ENCODE measurements at places on chromosomes 13 and 19. TPM values are rescaled to one million over a fixed set of nuclear protein-coding genes. Genes with fewer than 3 reads are reported as not detected.

DNA sequence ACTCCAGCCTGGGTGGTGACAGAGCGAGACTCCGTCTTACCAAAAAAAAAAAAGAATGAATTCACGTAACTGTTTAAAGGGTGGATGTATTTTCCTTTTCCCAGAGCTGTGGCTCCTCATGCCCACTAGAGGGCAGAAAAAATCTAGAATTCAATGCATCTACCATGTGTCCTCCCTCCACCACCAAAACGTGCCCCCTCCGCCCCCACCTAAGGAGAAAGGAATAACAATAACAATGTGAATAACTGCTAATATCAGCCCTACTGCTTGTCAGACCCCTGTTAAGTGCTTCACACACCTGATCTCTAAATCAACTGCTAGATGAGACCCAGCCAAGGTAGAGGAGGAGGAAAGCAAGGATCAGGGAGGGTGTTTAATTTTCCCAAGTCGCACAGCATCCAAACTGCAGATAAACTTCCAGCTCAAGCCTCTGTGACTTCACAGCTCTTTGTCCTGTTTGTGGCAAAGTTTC is 20.2 kb upstream of the PNMA8B start:
- H3K4me1 ChIP-seq: peaks cover 13% of the 10 kb centered on the region
- no peak overlapping the region for H3K27ac ChIP-seq
- peaks cover 14% of the 10 kb centered on the region for H3K27me3 ChIP-seq
- peaks cover 8% of the 10 kb centered on the region for H3K36me3 ChIP-seq
- H3K4me3 ChIP-seq: no peak overlapping the region
- peak; percentile 27 for DNase-seq

DNA sequence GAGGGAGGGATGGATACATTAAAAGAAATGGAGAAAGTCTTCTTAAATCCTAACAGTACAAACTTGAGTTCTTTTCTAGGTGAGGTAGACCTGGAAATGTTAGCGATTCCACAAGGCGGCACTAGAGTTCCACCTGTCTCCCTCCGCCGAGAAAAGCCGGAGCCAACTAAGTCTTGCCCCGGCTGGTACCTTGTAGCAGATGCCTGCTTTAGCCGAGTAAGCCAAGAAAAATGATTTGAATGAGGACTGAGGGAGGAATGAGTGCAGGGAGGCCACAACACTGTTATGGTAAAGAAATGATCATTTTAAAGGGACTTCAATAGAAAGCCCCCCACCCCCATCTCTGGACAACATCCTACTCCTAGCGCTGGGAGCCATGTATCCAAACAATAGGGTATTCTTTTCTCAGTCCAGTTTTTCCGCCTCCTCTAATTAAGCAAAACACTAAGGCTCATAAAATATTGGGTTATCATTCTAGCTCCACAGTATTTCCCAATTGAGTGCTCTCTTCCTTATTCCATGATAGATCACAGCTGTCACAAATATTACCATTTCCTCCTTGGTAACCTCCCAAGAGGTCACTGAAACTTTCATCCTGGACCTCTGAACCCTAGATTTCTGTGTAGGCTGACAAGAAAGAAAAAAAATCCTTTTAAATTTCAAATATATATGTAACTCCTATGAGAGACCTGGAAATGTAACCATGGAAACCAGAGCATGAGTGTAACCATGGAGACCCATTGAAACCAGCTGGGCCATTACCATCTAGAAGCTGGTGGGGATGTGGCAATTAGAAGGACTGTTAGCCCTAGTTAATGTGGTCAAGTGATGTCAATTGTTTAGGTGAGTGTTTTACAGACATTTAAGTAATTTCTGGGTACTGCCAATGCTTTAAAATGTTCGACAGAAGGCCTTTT is 58.3 kb downstream of the GPALPP1 start:
- peak; percentile 79 for DNase-seq
- H3K27ac ChIP-seq: peak overlapping the region; percentile 44
- H3K4me3 ChIP-seq: peak overlapping the region; percentile 89

Gene ELF1
- 26.9 TPM for total RNA-seq

DNA sequence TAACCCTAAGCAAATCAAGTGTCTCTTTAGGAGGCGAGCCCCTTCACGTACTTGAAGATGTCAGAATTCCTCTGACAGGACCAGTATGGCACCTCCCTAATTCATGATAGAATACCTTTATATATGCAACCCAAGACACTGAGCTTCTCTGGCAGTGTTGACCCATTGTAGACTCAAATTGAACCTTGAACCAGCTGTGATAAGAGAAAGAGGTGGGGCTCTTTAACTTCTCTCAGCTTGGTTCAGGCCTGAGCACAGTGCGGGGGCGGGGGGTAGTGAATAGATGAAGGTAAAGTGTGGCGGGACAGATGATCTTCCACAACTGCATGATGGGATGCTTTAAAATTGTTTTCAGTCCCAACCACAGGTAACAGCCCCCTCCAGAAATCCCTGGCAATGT is 12.1 kb downstream of the MBNL2 start:
- H3K4me1 ChIP-seq: peaks cover 100% of the 10 kb centered on the region
- no peak for DNase-seq
- H3K27me3 ChIP-seq: peaks cover 3% of the 10 kb centered on the region
- peaks cover 63% of the 10 kb centered on the region for H3K36me3 ChIP-seq
- peak overlapping the region; percentile 22 for H3K27ac ChIP-seq
- no peak overlapping the region for H3K4me3 ChIP-seq

Gene ZSCAN1
- not detected for total RNA-seq

DNA sequence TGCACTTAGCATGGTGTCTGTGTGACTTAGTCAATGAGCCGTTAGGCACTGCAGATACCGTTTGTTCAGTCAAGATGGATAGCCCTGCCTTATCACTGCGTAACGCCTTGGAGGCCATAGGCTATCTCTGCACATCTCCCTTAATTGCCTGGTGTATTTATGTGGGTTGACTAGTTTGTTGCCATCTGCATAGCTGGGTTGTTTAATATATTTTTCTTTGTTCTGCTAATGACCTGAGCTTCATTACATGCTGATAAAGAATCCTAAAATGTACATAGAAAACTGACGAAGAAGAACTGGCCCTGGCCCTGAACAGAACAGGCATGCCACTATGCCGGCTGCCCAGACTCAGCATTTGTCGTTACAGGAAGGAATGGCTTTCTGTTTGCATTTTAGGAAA is 297.8 kb downstream of the SHISA2 start:
- no peaks in the 10 kb centered on the region for H3K27me3 ChIP-seq
- H3K27ac ChIP-seq: no peak overlapping the region
- no peak overlapping the region for H3K4me3 ChIP-seq
- H3K4me1 ChIP-seq: no peaks in the 10 kb centered on the region

DNA sequence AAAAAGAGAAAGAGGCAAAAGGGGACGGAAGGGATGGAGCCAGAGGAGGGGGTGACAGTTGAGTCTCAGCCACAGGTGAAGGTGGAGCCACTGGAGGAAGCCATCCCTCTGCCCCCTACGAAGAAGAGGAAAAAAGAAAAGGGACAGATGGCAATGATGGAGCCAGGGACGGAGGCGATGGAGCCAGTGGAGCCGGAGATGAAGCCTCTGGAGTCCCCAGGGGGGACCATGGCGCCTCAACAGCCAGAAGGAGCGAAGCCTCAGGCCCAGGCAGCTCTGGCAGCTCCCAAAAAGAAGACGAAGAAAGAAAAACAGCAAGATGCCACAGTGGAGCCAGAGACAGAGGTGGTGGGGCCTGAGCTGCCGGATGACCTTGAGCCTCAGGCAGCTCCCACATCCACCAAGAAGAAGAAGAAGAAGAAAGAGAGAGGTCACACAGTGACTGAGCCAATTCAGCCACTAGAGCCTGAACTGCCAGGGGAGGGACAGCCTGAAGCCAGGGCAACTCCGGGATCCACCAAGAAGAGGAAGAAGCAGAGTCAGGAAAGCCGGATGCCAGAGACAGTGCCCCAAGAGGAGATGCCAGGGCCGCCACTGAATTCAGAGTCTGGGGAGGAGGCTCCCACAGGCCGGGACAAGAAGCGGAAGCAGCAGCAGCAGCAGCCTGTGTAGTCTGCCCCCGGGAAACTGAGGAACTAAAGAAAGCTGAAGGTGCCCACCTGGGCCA is 2.5 kb downstream of the POLR1G start:
- H3K36me3 ChIP-seq: peaks cover 46% of the 10 kb centered on the region
- peak overlapping the region; percentile 50 for H3K27ac ChIP-seq
- peaks cover 16% of the 10 kb centered on the region for H3K27me3 ChIP-seq
- H3K4me3 ChIP-seq: peak overlapping the region; percentile 10

DNA sequence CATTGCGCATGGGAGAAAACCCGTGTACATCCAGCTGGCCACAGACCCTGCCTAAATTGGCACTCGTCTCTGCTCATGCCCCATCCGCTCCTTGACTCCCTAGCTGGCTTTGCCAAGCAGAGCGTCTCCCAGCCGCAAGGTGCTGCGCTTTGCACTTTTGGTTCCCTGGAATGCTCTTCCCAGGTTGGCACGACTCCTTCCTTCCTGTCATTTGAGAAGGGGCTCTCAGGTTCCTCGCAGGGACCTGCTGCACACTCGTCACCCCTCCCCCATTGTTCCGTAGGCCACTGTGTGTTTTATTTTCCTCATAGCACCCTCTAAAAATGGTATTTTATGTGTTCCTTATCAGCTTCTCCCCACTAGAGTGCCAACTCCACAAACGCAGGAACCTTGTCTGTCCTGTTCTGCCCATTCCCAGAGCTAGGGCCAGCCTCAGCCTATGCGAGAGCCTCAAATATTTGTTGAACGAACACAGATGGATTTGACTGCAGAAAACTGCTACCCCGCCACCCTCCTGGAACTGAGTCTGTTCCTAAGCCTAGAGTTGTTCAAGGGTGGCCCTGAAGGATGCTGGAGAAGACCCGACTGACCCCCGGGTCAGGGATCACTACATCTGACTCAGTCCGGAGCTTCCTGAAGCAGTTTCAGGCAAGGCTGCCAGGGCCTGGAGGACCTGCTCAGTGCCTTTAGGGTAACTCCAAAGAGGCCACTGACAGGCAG is 8.4 kb upstream of the CEBPA start:
- H3K4me1 ChIP-seq: no peaks in the 10 kb centered on the region
- H3K36me3 ChIP-seq: no peaks in the 10 kb centered on the region
- no peak overlapping the region for H3K27ac ChIP-seq
- no peak for DNase-seq
- peaks cover 18% of the 10 kb centered on the region for H3K27me3 ChIP-seq
- H3K4me3 ChIP-seq: no peak overlapping the region

Gene CNN1
- 6.5 TPM for total RNA-seq

Gene TEKTIP1
- total RNA-seq: not detected

Gene GPR12
- total RNA-seq: not detected

- peak overlapping the region; percentile 100 for H3K27ac ChIP-seq
- H3K4me3 ChIP-seq: peak overlapping the region; percentile 100
- H3K36me3 ChIP-seq: no peaks in the 10 kb centered on the region
- no peak for DNase-seq
These were observed 1.2 kb downstream of the CARD8 start for GRCh38 chr19:48254529-48254970.

GRCh38 chr13:71862459-71862943 is 4.5 kb downstream of the DACH1 start:
- no peak for DNase-seq
- H3K4me3 ChIP-seq: no peak overlapping the region
- no peak overlapping the region for H3K27ac ChIP-seq
- H3K4me1 ChIP-seq: peaks cover 8% of the 10 kb centered on the region
- H3K36me3 ChIP-seq: no peaks in the 10 kb centered on the region
- peaks cover 15% of the 10 kb centered on the region for H3K27me3 ChIP-seq

DNA sequence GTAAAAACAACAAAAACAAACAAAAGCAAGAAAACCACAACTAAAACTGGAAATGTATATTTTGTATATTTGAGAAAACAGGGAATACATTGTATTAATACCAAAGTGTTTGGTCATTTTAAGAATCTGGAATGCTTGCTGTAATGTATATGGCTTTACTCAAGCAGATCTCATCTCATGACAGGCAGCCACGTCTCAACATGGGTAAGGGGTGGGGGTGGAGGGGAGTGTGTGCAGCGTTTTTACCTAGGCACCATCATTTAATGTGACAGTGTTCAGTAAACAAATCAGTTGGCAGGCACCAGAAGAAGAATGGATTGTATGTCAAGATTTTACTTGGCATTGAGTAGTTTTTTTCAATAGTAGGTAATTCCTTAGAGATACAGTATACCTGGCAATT is 17.1 kb downstream of the KLF5 start:
- no peak for DNase-seq
- peaks cover 62% of the 10 kb centered on the region for H3K36me3 ChIP-seq
- no peaks in the 10 kb centered on the region for H3K27me3 ChIP-seq
- no peak overlapping the region for H3K4me3 ChIP-seq
- H3K4me1 ChIP-seq: peaks cover 47% of the 10 kb centered on the region
- no peak overlapping the region for H3K27ac ChIP-seq

GRCh38 chr13:106415442-106415841 is 120.0 kb downstream of the EFNB2 start:
- H3K4me3 ChIP-seq: no peak overlapping the region
- DNase-seq: no peak
- H3K27me3 ChIP-seq: peaks cover 10% of the 10 kb centered on the region
- peaks cover 21% of the 10 kb centered on the region for H3K4me1 ChIP-seq

GRCh38 chr19:8518536-8518935 is 4.6 kb upstream of the ZNF414 start:
- peaks cover under 1% of the 10 kb centered on the region for H3K36me3 ChIP-seq
- peaks cover 17% of the 10 kb centered on the region for H3K4me1 ChIP-seq
- no peak for DNase-seq
- H3K27ac ChIP-seq: no peak overlapping the region
- no peak overlapping the region for H3K4me3 ChIP-seq

- no peak for DNase-seq
- no peak overlapping the region for H3K4me3 ChIP-seq
- H3K27ac ChIP-seq: no peak overlapping the region
- H3K27me3 ChIP-seq: no peaks in the 10 kb centered on the region
- H3K4me1 ChIP-seq: peaks cover 14% of the 10 kb centered on the region
- no peaks in the 10 kb centered on the region for H3K36me3 ChIP-seq
These were observed 92.0 kb downstream of the KCNRG start for GRCh38 chr13:50107205-50107604.

- no peak overlapping the region for H3K4me3 ChIP-seq
- H3K36me3 ChIP-seq: no peaks in the 10 kb centered on the region
- no peaks in the 10 kb centered on the region for H3K27me3 ChIP-seq
- DNase-seq: no peak
- no peak overlapping the region for H3K27ac ChIP-seq
- H3K4me1 ChIP-seq: peaks cover 28% of the 10 kb centered on the region
These were observed 44.6 kb upstream of the HNRNPA1L2 start for GRCh38 chr13:52597676-52598075.

DNA sequence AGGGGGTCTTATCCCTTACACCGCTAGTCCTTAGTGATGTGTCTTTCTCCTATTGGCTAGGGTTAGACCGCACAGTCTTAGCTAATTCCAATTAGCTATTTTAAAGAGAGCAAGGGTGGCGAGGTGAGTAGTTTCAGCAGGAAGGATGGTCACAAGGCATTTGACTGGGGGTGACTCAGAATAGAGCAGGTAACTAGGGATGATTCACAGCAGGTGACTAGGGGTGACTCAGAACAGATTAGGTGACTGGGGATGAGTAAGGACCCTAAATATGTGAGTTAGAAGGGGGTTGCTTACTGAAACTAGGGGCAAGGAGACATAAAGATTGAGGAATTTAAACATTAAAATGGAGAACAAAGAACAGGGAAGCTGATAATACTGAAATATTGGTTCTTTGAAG is 64.3 kb downstream of the ZNF66 start:
- H3K4me3 ChIP-seq: no peak overlapping the region
- no peak for DNase-seq
- no peak overlapping the region for H3K27ac ChIP-seq
- H3K4me1 ChIP-seq: no peaks in the 10 kb centered on the region
- H3K27me3 ChIP-seq: no peaks in the 10 kb centered on the region

- no peaks in the 10 kb centered on the region for H3K27me3 ChIP-seq
- H3K4me3 ChIP-seq: no peak overlapping the region
- no peak for DNase-seq
- H3K4me1 ChIP-seq: no peaks in the 10 kb centered on the region
- no peaks in the 10 kb centered on the region for H3K36me3 ChIP-seq
These were observed 1670.6 kb upstream of the PCDH20 start for GRCh38 chr13:63086286-63086685.

Gene TMEM238
- total RNA-seq: 2.0 TPM
